RKO (cell line): ENCODE measurements at places on chromosomes 2 and 18.

DNA sequence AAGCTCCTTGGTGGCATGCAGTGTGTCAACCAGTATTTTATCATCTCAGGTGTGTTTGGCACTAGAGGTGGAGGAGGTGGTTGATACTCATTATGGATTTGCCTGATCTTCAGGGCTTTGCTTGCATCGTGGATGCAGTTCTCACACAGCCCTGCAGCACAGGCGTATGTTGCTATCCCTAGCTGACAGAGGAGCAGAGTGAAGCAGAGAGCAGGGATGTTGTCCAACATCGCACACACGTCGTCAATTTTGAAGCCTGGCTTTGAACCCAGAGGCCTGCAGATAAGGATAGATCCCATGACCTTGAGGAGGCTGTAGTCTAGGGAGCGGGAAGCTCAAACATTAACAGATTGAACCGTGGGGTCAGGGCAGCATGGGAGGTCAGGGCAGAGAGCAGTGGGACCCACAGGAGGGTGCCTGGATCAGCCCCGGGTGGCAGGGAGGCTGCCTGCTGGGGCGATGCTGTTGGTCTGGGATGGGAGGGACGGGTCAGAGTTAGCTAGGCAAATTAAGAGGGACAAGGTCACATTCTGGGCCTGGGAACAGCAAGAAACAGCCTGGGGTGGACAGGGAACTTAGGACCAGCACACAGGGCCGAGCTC, 4.2 kb downstream of the RNF144A start:
- DNase-seq: no peak

DNA sequence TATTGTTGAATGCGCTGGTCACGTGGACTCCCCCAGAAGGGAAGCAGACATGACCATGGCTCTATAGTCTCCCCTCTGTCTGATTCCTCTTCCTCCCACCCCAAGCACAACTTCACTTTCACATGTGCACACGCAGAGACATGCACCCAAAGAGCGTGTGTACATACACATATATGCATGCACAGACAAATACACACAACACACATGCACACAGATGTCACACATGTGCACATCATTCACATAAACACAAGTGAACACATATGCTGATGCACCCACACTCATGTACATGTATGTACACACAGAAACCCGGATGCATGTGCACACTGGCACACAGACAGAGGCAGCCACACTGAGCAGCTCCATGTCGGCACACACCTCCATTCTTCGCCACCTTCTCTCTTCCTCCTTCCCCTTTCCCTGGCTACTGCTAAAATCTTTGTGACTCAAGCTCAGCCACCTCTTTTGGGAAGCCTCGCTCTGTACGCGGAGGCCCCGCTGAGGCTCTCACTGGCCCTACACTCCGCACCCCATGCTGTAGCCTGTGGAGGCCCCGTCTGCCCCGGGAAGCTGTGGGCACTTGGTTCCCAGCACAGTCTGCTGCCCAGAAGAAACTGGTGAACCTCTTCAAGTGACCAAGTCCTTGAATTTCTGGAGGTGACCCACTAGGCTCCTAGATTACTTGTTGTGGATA, 101.6 kb upstream of the TEX51 start:
- DNase-seq: no peak

- no peak for DNase-seq
Measured at GRCh38 chr2:119712571-119712970, 33.6 kb downstream of the TMEM177 start.

DNA sequence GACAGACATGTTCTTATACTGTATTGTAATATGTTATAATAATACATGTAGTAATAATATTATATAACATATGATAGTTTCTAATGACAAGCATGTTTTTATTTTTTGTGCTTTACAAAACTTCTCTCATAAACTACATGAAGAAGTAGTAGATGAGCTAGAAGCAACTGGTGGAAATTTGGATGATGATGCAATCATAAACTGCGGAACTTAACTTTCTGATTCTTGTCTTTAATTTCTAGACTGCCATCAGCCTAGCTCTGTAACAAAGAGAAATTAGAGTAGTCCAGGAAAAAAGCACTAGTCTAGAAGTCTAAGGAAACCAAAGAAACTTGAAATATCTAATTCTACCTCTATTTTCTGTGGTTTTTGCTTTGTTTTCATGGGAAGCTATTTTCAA, 71.0 kb upstream of the SPATS2L start:
- DNase-seq: no peak

GRCh38 chr2:102801098-102801718, 39.4 kb downstream of the TMEM182 start:
- peak; percentile 16 for DNase-seq

DNA sequence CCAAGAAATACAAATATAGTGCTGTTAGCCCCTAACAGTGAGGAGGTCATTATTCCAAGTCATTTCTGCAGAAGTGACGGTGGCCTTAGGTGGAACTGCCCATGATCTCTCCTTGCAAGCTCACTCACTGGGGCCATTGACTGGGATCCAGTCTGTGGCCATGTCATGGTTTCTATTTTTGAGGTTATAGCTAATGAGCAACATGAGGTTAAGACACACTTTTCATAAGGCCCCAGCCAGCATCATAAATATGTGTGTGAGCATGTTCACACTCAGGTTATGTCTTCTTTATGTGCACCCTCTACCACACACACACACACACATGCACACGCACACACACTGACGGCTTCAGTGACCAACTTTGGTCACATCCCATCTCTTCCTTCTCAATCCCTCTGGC, 484 bp downstream of the AFF3 start:
- no peak for DNase-seq
